Esophagus mucosa (tissue), 1 donor: ENCODE measurements at places on chromosomes 16 and 17. TPM values are rescaled to one million over a fixed set of nuclear protein-coding genes. Genes with fewer than 3 reads are reported as not detected.

- ATAC-seq, result no peak
These were observed 10.2 kb downstream of the EEF2K start for GRCh38 chr16:22216191-22216831.

- ATAC-seq, result no peak
These were observed 67.5 kb upstream of the LGALS9 start for GRCh38 chr17:27563532-27563931.

The ABI3 gene
- total RNA-seq, result 2.7 TPM

GRCh38 chr17:28550858-28551257, 1.6 kb downstream of the UNC119 start:
- ATAC-seq, result no peak

DNA sequence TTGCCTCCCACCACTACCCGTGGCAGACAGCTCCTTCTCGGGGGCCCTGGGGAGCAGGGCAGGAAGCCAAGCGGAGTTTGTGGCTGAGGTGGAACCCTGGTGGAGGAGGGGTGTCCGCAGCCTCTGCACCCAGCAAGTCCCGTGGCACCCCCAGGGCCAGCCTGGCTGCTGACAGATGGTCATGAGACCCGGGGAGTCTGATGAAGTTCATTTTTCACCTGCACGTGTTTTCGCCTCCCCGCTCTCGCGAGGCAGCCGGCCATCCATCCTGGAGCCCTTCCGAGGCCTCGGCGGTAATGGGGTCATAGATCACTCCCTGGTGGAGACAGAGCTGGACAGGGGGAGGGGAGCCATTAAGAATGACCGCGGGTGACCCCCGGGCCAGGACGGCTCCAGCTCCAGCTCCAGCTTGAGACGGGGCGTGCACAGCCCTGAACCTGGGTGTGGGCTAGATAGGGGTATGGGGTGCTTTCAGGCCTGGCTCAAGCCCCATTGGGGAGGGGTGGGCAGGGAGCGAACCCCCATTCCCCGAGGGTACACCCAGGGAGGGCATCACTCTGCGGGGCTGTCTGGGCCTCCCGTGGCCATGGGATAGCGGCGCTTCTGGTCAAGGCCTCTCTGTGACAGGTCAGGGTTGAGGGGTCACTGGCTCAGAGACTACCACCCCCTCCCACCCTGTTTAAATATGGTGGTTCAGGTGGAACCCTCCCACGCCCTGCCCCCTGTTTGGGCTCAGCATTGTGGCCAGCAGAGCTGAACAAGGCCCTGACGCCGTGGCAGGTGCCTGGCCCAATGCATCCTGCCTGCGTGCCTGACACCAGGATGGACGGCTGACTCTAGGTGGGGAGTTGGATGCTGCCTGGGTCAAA, 227.4 kb upstream of the GSE1 start:
- ATAC-seq, result no peak

DNA sequence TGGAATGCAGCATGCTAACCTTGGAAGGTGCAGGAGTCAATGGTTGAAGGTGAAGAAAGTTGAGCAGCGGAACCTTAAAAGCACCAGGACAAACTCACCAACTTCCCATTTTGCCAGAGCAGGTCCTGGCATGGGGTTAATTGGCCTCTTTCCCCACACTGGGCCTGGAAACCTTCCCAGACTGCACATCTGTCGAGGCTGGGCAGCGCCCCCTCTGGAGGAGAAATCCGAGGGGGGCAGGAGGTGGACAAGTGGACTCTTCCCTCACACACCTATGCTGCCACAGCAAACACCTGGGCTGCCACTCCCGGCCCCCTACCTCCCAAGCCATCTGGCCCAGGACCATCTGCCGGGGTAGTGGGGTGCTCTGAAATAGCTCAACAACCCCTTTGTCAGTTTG, 232.4 kb downstream of the CBLN1 start:
- no peak for ATAC-seq

- no peak for ATAC-seq
These were observed 17.1 kb upstream of the FLCN start for GRCh38 chr17:17254036-17254435.

GRCh38 chr17:3004150-3004801, 59.1 kb downstream of the OR1D5 start:
- peak; percentile 88 for ATAC-seq
